ENCODE measurements at places on chromosomes 11 and 22.

DNA sequence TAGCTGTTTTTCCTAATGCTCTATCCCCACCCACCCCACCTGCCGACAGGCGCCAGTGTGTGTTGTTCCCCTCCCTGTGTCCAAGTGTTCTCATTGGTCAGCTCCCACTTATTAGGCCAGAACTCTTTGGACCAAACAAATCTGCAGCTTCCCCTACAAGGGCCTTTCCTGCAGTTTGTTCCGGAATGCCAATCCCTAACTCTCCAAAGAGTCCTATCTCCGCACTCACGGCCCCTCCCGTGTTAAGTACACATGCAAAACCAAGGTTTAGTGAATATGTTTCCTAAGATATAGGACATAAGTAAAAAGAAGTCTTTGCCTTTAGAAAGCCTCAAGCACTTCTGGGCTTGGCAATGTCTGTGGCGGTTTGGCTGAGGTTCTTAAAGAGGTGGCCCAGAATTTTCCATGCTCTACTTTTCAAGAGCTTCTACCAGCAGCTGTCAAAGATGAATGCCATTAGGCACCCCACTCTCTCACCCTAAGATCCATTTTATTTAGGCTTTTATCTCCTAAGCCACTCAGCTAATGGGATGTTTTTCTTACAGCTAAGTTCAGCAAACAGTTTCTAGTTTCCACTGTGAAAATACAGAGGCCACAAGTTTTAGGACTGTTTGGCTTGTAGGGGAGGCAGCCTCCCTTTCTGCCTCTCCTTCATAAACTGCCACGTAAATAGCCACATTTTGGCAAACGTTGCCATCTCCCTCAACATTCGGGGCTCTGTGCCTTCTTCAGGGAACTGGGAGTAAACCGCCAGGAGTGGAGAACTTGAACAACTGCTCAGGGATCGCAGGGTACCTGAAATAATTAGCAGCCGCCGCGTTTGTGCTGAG is 1.6 kb downstream of the CD59 start:
- DNase-seq = no peak

- no peak for DNase-seq
These were observed 88.2 kb downstream of the FCHSD2 start for GRCh38 chr11:73053964-73054363.

GRCh38 chr11:71450939-71451338 is 2.1 kb upstream of the NADSYN1 start:
- no peak for DNase-seq

DNA sequence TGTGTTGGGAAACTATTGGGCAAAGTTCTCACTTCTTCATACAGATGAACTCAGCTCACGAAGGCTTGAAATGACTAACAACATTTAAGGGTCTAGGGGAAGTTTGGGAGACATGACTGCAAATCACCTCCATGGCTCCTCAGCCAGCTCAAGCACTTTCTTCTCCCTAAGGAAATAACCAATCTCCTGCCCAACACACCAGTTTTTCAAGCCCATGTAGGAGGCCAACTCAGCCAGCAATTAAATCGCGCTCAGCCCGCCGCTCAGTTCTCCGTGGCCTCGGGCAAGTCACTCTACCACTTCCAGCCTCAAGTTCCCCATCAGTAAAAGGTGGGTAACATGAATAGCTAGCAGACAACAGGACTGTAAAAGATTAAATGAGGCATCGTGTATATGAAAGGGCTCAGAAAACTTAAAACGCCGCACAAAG is 796 bp downstream of the POLDIP3 start:
- DNase-seq = no peak

DNA sequence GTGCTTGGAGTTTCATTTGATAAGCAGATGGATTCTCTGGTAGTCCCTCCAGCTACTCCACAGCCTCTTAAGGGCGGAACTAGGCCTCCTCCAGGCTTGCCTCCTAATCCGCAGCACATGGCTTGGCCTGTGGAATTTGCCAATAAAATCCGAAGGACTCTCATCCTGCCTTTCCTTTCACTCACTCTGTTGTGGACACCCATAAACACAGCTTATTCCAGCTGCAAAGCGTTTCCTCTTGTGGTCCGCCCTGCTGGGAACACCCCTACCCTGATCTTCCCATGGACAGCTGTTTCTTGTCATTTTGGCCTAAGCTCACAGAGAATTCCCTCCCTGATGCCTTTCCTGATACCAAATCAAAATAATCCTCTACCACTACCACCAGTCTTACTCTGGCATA is 546.2 kb downstream of the NTM start:
- DNase-seq = no peak
